ENCODE measurements at places on chromosomes 2 and 18.

DNA sequence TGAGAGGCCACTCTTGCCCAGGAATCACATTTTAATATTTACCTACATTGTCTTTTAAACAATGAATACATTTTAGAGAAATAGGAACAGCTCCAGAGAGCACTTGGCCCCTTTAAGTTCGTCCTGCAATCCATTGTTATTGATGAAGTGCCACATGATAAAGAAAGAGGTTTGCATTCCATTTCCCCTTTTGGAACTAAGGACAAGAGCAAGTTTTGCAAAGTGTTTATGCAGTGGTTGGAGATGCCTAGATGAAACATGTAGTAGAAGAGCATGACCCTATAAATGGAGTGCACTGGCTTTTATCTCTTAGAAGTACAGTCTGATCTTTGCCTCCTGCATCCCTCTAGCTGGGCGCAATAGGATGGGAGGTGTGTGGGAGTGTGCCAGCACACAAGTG, 118.7 kb upstream of the CNTNAP5 start:
- DNase-seq = no peak

DNA sequence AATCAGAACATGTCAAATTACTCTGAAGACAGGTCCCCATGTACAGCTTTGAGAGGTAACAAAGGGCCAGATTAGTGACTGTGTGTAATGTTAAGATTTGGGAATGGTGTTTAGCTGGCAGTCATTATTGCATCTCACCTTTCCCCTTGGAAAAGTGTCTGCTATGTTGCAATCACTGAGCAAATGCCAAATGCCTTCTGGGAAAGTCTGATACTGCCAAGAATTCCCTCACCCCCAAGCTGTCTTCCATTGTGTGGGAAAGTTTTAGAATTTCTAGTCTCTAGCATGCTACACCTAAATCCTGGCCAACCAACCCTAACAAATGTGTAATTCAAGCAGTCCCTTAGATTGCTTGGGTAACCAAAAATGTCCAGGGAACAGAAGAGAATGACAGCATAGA, 13.6 kb upstream of the PELI1 start:
- DNase-seq = no peak

DNA sequence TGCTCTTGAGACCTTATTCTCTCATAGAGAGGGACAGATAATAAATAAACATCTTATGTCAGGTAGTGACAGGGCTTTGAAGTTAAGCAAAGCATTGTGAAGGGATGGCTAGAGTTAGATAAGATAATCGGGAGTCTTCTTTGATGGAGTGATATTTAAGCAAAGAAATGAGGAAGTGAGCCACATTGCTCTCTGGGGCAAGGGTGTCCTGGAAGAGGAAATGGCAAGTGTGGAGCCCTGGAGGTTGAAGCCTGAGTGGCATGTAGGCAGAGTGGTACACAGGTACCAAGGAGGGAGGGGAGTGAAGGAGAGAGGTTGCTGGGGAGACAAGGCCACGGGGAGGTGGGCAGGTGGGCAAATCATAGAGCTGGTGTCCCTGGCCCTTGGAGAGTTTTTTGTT, 110.2 kb downstream of the CTAGE1 start:
- DNase-seq = no peak

DNA sequence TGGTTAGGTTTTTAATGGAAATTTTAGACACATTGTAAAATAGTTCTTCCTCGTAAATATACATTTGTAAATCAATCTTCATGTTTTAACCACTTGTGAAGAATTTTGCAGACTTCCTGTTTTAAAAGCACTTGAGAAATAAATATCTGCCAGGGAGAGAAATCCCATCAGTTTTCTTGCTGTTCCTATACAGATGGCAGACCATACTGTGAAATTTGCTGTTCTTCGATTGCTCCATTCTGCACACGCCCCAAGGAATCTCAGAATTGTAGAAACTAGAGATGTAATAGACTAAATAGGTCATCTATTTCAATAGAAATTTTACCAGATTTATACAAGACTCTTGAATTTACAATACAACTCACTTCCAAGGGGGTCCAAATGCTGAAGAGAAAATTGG, 75.8 kb upstream of the PIK3C3 start:
- DNase-seq = no peak

DNA sequence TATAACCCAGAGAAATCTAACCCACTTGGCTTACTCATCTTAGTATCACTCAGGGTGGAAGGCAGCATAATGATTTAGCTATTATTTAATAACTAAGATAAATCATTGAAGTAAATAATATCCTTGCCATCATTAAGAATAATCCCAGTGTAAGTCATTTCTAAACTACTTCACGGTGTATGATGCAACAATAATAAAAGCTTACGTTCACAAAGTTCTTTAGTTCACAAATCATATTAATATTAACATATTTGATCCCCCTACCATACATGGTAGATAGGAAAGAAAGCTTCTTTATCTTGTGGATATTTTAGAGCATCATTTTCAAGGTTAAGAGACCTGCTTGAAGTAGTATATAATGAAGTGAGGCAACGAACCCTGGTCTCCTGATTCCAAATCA, 401.0 kb downstream of the NCKAP5 start:
- no peak for DNase-seq
